ENCODE measurements at places on chromosomes 7 and 10.
A peak's percentile ranks its signal among the peaks of the same experiment; 100 is the strongest.

- no peak for DNase-seq
Observed at GRCh38 chr7:5590596-5591277, 167.1 kb upstream of the TNRC18 start.

- DNase-seq, result no peak
Observed at GRCh38 chr10:20797290-20797689, 99.8 kb downstream of the NEBL start.

DNA sequence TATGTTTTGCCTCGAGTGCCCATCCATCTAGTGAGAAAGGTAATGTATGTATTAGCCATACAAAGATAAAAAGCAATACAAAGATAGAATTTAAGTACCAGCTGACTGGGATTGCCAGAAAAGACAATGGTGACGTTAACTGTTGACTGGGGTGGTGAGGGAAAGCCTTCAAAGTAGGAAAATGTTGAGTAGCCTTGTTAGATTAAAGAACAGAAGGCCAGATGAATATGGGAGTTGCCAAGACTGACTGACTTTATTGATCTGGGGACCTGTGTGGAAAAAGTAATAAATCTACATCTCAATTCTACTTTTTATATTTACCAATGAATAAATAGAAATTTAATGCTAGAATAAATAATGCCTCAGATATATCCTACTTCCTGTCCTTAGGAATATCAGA, 97.7 kb downstream of the TFEC start:
- DNase-seq, result no peak

DNA sequence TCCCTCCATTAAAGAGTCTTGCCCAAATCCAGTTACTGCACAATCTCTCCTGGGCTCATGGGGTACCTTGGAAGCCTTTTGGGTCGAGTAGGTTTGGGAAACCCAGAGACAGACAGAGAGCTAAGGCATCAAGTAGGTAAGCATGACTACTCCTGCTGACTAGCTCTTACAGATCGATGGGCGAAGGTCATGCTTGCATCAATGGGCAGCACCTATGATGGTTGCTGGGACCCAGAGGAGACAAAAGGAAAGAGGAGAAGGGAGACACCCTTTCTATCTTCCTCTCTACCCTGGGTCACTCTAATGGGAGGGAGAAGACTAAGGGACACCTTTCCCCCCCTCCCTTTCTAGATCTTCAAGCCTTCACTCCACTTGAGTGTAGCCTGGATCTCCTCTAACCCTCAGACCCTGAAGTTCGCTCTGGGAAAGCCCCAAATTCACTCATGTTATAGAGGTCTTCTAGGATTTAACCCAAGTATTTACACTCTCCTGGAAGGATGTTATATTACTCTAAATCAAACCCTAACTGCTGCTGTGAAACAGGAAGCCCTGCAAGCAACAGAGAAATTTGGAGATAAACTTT, 31.6 kb upstream of the ZNF746 start:
- no peak for DNase-seq

- no peak for DNase-seq
Observed at GRCh38 chr7:83148776-83149175, 13.9 kb downstream of the PCLO start.

DNA sequence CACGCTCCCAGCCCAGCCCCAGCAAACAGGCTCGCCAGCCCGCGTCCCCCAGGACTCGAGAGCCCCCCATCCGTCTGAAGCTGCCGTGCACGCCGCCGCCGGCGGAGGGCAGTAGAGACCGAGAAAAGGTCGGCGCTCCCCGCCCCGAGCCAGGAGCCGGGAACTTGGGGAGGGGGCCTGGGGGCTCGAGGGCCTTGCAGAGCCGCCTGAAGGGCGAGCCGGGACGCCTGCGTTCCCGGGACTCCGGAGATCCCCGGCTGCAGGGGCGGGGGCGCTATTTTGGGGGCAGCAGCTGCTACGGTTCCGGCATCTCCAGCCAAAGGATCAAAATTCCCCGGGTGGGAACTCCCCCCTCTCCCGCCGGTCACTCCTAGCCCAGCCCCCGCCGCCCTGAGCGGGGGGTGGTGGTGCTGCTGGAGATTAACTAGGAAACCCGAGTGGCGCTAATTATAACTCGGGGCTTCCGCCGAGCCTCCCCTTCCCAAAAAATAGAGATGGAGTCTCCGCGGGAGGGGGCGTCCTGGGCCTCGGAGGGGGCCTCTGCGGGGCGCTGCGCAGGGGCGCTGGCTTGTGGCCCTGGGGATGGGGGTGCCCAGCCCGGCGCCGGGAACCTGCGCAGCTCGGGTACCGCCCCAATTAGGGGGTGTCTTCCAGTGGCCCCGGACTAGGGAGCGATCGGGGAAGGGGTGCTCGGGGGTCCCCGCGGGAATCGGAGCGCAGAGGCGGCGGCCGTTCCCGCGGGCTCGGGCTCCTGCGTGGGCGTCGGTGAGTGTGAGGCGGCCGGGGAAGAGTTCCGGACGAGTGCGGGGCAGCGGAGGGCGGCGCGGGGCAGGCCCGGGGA, 608 bp downstream of the ACHE start:
- DNase-seq, result peak; percentile 63

DNA sequence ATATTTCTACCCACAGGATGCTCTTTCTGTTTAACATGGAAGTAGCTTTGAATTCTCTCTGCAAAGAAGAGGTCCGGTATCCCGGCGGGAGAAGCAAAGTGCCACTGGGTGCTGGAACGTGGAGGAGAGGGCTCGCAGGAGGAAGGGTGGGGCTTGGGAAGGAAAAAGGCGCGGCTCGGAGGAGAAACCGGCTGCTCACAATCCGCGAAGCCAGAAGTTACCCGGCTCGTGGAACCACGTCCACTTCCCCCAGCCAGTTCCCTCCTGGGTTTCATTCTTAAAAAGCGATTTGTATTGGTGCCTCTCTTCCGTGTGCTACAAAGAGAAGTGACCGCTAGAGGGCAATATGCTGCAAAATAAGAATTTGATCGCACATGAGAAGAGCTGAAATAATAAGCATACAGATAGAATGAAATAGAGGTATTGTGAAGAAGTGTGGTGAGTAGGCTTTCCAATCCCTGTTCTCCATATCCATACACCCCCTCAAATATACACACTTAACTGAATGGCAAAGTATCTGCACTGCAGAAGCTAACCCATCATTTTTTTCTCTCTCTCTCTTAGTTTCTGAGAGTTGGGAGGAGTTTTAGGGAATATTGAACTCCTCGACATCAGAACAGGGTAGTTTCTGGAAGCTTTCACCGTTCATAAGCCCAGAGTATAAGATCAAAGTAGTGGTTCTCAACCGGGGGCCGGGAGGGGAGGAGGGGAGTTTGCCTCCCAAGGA, 31.1 kb downstream of the TRIL start:
- DNase-seq, result peak; percentile 38

DNA sequence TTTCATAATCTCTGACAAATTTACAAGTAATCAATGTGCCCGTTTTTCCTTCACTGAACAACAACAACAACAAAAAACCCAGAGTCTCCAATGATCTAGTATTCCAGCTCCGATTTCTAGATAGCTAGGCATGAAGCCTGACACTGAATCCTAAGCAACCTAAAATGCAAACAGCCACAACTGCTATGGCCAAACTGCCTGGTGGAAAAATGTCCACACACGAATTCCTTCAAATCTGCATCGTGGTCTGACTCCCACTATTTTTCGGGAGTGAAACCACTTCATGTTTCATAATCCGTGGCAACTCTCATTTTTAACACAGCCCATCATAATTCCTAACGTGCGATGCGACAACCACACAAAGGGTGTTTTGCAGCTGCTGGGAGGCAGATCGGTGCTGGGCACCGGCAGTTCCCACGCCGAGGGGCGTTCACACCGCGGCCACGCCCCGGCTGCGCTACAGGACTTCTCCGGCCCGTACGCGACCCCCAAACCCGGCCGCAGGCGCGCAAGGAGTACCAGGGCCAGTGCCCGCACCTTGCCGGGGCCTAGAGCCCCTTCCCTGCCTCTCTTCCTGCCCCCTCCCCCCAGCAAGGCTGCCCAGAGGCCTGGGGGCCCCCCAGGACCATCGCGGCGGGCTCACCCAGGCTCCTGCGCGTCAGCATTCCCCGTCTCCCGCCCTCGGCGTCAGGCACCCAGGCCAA, 814 bp downstream of the RUFY2 start:
- DNase-seq, result peak; percentile 41

DNA sequence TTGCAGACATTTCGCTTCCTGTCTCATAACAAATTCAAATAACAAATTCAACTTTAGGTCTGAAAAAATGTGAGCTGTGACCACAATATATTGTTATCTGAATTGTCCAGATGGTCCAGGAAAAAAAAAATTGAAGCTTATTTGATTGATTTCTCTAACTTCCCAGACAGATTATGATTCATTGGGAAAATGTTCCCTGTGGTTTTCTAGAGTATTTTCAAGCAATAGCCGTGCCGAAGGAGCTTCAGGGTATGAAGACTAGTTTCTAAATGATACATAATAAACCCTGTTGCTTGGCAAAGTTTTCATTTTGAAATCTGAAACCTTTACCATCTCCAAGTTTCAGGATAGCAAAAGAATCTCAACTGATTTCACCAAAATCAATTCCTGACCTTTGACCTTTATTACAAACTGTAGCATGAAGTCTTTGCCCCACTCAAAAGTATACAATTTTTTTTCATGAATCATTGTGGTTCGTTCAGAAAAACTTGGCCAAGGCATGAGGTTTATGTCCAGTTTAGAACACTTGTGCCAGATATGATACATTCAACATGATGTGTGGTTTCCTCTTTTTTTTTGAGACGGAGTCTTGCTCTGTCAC, 109.9 kb downstream of the JCAD start:
- DNase-seq, result no peak

DNA sequence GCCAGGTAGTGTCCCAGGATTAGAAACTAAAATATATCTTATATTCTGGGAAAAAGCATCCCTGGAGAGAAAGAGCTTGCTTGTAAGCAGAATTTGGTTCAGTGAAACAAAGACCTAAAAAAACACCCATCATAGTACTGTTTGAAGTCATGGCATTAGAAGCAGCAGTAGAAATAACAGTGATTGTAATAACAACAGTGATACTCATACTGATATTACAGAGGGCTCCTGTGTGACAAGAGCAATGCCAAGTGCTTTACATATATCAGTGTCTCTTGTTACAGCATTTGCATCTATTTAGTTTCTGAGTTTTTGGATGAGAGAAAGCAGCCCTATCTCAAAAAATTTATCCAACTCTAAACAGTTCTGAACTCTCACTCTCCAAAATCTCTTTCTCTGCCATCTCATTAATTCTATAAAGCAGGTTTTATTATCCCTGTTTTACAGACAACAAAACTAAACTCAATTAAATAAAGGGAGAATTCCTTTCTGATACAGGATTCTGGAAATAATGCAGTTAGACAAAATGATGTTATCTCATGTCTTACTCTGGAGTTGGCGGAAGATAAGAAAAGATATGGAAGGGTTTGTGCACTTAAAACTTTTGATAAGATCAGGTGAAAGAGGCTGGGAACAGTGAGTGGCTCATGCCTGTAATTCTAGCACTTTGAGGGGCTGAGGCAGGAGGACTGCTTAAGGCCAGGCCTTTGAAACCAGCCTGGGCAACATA, 146.5 kb upstream of the AOAH start:
- no peak for DNase-seq

GRCh38 chr10:85993840-85994507, 372.6 kb downstream of the GRID1 start:
- no peak for DNase-seq

- DNase-seq, result no peak
Observed at GRCh38 chr10:43701295-43701694, 52.6 kb upstream of the ZNF32 start.

- DNase-seq, result no peak
Observed at GRCh38 chr7:88071994-88072714, 138.1 kb downstream of the ADAM22 start.

DNA sequence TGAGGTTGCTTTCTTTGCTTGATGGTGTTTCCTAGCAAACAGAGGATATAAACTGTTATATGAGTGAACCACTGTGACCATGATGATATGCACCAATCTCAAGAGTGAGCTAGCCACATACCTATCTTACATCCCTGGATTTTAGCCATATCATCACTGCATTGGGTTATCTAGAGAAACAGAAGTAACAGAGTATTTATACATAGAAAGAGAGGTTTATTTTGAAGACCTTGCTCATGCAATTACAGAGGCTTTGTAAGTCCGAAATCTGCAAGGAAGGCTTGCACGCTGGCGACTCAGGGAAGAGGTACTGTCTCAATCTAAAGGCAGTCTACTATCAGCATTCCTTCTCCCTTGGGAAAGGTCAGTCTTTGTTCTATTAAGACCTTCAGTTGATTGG, 11.8 kb upstream of the PON2 start:
- no peak for DNase-seq

GRCh38 chr7:74049997-74050798, 22.2 kb downstream of the ELN start:
- DNase-seq, result no peak

GRCh38 chr7:47581804-47582763, at the start of gene TNS3:
Gene TNS3 (minus strand): TSS chr7:47582111. CDS start chr7:47439636, 142,475 bp downstream.
- DNase-seq, result no peak

DNA sequence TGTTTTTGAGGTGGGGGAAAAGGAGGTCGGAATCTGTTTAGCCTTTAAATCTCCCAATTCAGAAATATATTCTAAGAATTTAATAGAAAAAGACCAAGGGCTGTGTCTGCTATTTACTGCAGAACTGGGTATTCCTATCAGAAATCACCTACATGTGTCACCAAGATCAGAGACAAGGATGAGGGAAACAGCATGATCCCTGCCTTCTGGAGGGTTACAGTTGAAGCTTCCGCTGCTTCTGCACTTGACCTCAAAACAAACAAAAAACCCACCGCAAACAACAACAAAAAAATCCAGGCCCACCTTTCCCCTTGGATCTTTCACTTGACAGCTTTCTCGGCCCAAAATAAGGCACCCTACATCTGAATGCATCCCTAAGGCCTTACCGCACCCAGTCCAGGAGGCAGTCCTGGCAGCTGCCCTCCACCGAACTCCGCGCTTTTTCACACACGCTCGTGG, 750 bp upstream of the CDK14 start:
- DNase-seq, result no peak

- no peak for DNase-seq
Observed at GRCh38 chr10:117996709-117997108, 50.0 kb downstream of the RAB11FIP2 start.

DNA sequence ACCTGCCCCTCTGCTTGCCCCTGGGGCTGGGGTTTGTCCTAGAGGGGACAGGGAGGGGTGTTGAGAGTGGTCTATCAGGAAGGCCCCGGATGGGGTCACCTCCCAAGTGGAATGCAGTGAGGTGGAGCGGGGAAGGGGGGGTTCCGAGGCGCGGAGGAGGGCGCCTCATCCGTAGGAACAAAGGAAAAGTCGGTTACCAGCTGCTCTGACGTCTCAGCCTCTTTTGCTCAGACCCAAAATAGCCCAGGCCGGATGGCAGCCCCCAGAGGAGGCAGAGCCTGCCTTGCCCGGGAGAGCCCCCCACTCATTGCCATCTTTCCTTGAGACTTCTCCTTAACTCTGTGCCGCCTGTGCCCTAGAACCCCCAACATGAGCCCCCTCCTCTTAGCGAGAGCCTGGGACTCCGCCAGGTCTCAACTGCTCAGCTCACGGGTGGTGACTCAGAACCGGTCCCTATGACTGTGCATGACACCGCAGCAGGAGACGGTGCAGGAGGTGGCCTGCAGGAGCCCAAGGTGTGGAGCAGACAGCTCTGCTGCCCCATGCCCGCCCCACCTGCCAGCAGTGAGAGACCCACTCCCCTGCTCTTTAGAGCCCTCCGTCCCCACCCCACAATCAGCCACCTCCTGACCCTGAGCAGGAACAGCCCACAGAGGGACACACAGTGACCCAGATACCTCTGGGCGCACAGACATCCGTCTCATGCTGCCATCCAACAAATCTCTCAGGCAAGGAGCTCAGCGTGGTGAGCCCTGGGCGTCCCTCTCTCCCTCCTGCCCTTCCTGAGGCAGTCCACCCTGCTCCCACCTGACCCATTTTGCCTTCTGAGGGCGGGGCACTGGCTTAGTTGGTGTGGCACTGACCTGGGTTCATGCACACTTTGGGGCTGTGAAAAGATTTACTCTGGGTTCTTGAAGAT, 13.1 kb downstream of the STX1A start:
- DNase-seq, result peak; percentile 54

GRCh38 chr7:78345979-78346378, 547.4 kb downstream of the PHTF2 start:
- no peak for DNase-seq
